ENCODE measurements at places on chromosomes 11 and 22. TPM values are rescaled to one million over a fixed set of nuclear protein-coding genes. Genes with fewer than 3 reads are reported as not detected.

GDPD5 gene
- polyA plus RNA-seq = 14.7 TPM

IRAG1 gene
- polyA plus RNA-seq = 10.6 TPM

DNA sequence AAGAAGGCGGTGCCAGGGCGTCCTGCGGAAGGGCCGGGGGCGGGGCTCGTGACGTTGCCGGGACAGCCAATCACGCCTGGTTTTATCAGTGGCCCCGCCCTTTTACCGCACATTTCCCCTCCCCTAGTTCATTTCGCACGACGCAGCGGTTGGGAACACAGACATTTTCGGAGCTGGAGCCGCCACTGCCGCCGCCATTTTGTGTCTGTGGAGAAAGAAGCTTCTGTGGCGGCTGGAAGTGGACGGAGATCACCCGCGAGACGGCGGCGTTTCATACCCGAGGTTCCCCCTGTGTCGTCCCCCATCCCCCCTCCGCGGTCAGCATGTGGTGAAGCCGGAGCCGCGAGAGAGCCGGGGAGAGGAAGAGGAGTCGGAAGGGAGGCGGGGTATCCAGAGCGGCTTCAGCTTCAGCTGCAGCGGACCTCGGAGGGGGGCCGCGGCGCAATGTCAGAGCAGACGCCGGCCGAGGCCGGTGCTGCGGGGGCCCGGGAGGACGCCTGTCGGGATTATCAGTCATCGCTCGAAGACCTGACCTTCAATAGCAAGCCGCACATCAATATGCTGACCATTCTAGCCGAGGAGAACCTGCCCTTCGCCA, at the start of gene PCF11:
PCF11 (plus strand) TSS at position 136 of the 598 bp plus-strand sequence; CDS start at position 445, 309 bp downstream.
- DNase-seq = no peak

DNA sequence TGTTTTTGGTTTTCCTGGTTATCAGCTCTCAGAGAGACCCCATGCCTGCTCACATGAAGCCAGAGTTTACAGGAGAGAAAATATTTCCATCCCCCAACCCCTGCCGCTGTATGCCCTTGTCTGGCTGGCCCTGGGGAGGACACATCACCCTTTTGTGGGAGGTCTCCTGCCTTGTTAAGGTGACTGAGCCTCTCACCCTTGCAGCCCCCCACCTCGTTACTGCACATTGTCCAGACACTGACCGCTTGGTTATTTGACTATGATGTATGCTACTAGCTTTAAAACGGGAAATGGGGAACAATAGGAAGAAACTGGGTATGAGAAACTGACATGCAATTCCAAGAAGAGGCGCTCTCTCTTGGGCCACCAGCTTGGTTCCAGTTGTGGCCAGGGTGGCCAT, 51.1 kb upstream of the RFPL3 start:
- no peak for DNase-seq

OR52B4 gene
- polyA plus RNA-seq = not detected

- no peak for DNase-seq
Observed at GRCh38 chr22:35627267-35628041, 10.3 kb upstream of the MB start.

CYTH4 gene
- 3.2 TPM for polyA plus RNA-seq

DNA sequence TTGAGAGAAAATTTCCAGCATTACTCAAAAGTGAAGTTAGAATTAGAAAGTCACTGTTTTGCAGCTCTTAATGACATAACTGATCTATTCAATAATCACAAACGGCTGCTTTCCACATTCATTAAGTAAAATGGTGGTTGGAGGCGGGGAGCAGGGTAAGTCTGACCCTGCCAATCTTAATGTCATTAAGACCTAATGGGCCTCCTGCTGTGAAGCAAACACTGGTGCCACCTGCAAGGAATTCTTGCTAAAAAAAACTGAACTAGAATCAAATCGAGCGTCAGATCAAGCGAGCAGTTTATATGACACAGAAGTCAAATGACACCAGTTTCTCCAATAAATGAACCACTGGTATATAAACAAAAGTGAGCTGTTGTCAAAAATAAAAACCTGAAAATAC, 351.5 kb downstream of the BRD1 start:
- DNase-seq = no peak

GRCh38 chr22:42716221-42716620, 4.4 kb downstream of the A4GALT start:
- no peak for DNase-seq

ATG16L2 gene
- 17.0 TPM for polyA plus RNA-seq

CALCA gene
- polyA plus RNA-seq = 14.3 TPM

- DNase-seq = no peak
Observed at GRCh38 chr11:44928816-44929215, 21.9 kb downstream of the TP53I11 start.

DNA sequence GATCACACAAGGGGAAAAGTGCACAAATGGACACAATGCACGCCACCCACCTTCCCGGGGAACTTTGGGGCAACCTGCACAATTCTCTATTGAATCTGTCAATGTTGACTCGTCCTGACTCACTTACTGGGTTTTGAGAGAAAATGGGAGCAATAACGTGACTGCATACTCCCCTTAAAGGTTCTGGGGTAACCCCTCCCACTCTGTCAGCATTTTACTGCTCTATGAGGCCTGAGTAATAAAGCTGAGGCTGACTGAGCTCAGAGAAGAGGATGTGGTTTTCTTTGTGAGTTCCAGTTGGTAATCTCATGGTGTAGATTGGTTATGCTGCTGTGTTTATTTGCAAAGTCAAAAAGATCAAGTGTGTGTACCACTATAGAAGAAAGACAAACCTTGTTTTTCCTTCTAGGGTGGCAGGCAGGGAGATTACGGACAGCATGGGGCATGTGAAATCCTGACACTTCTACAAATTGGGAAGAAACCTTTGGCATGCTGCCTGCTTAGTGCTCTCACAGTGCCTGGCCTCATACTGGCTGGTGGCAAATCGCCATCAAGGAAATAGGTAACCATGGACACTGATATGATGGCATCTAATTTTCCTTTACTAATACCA, 16.1 kb upstream of the APOA1 start:
- no peak for DNase-seq

GRCh38 chr11:126139111-126140091, 72.0 kb downstream of the RPUSD4 start:
- DNase-seq = no peak

DNA sequence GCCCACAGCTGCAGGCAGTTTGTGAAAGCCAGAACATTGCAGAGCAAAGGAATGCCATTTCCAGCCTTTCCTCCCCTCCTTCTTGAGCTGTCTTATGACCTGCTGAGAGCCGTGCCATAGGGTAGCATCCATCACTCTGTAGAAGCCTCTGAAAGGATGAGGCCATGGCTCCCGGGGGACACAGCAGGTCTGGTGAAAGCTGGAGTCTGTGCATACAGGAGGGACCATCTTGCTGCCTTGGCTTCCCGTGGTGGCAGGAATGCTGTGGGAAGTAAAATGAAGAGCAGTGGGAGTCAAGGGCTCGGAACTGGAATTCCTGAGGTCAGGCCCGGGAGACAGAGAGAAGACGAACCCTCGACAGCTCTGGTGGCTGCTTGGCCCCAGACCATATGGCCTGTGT, 30.9 kb downstream of the ANO1 start:
- DNase-seq = no peak

DNA sequence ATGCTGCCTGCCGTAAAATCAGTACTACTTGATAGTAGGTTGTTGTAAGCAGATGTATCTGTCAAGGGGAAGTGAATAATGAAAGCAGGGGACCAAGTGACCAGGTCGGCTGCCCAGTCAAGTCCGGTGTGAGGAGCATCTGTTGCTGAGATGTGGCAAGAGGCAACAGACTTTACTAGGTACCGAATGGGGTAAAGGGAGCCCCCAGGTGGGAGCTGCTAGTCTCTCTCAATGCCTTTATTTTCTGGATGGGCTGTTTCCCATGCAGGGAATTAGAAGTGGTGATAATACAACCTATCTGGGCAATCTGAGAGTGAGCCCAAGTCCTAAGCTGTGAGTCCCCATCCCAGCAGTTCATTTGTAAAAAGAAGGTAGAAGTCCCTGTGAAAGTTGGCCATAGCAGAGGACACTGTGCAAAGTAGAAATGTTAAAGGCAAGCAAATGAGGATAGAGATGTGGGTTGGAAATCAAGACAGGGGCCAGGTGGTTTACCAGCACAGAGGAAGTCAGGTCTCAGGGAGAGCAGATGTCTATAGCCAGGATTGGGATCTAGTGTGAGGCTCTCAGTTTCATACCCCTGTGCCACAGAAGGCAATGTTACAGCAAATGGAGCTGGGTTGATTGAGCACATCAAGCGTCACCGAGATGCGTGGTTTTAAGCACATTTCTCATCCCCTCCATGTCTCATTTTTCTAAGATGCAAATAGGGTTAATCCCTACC, 90.7 kb upstream of the RAG2 start:
- DNase-seq = no peak

LAYN gene
- 8.0 TPM for polyA plus RNA-seq
